ENCODE measurements at places on chromosomes 1 and 21.

GRCh38 chr1:94440088-94440487 is 21.9 kb downstream of the ABCD3 start:
- no peak for DNase-seq

DNA sequence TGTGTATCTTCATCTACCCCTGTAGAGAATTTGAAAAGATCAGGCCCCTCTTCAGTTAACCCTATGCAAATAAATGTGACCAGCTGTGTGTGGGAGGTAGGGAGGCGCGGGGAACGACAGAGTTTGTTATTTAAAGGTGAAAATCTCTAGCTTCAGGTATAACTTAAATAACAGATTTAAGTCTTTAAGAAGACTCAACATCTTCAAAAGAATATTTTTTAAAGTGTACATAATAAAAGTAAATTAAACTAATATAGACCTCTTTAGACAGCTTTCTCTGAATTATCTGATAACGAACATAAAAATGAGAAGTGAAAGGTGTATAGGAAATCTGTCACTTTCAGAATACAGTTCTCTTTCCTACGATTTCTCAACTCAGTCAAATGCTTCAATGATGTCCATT is 16.0 kb downstream of the ANGPTL3 start:
- no peak for DNase-seq

DNA sequence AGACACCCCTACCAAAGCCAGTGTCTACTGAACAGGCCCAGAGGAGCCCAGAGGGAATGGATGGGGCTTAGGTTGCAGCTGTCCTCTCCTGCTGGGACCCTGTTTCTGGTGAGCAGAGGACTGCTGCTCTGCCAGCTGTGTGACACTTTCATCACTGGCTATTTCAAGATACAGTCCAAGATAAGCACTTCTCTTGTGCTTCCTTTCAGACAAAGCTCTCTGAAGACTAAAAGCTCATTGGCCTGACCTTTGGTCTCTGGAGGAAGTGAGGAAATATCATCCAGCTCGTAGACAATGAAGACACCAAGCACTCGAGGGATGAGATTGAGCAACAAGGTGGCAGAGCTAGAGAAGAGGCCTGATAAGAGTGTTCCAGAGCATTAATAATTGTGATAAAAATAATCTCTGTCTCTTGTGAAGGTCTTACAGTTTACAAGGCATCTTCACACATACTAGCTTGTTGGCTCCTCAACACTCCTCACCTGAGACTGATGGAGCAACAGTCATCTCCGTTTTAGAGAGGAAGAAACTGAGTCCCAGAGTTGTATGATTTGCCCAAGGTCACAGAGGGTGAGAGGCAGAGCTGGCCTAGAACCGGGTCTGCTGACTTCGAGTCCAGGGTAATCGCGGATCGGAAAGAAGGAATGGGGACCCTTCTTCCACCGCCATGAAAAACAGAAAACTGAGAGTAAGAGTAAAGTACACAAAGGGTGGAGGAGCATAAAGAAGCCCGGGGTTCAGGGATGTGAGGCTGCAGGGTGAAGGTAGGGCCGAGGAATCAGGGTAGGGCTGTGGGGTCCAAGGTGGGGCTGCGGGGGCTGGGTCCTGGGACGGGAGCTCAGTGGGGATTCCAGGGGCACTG is 666 bp downstream of the PAFAH2 start:
- no peak for DNase-seq

- DNase-seq: no peak
These were observed 9.9 kb downstream of the TNN start for GRCh38 chr1:175077356-175078030.

GRCh38 chr1:183306317-183307042 is 111.7 kb downstream of the NMNAT2 start:
- DNase-seq: no peak
